ENCODE measurements at places on chromosomes 3 and 15. TPM values are rescaled to one million over a fixed set of nuclear protein-coding genes. Genes with fewer than 3 reads are reported as not detected.

GRCh38 chr15:101558221-101558941, 68.9 kb upstream of the PCSK6 start:
- H3K36me3 ChIP-seq = no peaks in the 10 kb centered on the region
- no peaks in the 10 kb centered on the region for H3K4me1 ChIP-seq
- H3K27me3 ChIP-seq = peaks cover 87% of the 10 kb centered on the region

GRCh38 chr3:36511791-36512486, 131.6 kb downstream of the STAC start:
- no peaks in the 10 kb centered on the region for H3K27me3 ChIP-seq
- H3K4me1 ChIP-seq = no peaks in the 10 kb centered on the region
- no peak overlapping the region for H3K27ac ChIP-seq
- DNase-seq = no peak
- no peak overlapping the region for H3K4me3 ChIP-seq
- H3K36me3 ChIP-seq = no peaks in the 10 kb centered on the region

DNA sequence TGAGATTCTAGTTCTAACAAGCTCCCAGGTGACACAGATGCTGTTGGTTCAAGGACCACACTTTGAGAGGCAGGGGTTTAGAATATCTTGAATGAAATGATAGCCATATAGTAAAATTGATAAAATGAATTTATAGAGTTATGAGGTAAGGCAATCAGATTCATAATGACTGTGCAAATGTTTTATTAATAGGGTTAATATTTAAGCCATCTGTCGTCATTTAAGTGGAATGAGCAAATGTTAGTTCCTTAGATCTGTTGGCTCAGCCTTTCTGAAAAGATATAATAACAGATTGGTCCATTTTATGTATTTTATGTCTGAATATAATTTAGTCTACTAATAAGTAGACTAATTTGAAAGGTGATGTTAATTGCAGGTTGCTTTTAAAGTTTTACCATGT, 12.9 kb downstream of the REC114 start:
- H3K4me3 ChIP-seq = no peak overlapping the region
- no peak for DNase-seq
- no peak overlapping the region for H3K27ac ChIP-seq

- no peaks in the 10 kb centered on the region for H3K36me3 ChIP-seq
- peaks cover 36% of the 10 kb centered on the region for H3K4me1 ChIP-seq
- no peak overlapping the region for H3K4me3 ChIP-seq
- no peak for DNase-seq
- no peak overlapping the region for H3K27ac ChIP-seq
Measured at GRCh38 chr3:193932136-193932535, 203.8 kb upstream of the HES1 start.

DNA sequence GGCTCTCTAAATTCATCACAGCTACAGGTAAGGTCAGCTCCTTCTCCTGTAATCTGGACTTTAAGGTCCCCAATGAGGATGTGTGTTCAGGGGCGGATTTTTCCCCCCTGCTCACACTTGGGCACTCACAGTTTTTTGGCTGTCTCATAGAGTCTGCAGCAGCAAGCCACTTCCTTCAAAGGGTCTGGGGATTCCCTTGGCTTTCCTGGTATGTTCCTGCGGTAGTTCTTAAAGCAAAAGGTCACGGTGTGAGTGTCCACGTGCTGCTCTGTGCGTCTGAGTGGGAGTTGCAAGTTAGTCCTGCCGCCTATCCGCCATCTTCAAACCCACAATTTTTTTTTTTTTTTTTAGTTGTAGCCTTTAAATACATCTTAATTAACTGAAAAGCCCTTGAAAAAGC, 15.4 kb upstream of the CFAP20DC start:
- DNase-seq = no peak
- H3K4me1 ChIP-seq = no peaks in the 10 kb centered on the region
- no peak overlapping the region for H3K4me3 ChIP-seq
- no peaks in the 10 kb centered on the region for H3K36me3 ChIP-seq
- no peaks in the 10 kb centered on the region for H3K27me3 ChIP-seq

DNA sequence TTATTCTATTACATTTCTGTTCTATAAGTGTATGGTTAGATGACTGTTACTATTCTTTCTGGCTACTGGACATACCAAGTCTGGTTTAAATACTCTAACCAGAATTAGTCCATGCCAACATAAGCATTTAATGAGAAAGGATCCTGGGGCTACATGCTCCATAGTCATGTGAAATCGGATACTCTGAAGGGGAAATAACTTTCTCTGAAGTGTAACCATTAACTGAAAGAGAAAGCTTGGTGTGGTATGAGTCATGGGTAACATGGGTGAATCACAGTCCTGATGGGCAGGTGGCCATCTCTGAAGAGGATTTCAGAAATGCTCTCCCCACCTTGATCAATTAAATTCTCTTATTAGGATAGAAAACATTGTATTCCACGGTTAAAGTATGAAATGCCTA, 69.4 kb downstream of the FHIT start:
- no peaks in the 10 kb centered on the region for H3K36me3 ChIP-seq
- no peak overlapping the region for H3K27ac ChIP-seq
- no peak overlapping the region for H3K4me3 ChIP-seq
- H3K4me1 ChIP-seq = no peaks in the 10 kb centered on the region

DNA sequence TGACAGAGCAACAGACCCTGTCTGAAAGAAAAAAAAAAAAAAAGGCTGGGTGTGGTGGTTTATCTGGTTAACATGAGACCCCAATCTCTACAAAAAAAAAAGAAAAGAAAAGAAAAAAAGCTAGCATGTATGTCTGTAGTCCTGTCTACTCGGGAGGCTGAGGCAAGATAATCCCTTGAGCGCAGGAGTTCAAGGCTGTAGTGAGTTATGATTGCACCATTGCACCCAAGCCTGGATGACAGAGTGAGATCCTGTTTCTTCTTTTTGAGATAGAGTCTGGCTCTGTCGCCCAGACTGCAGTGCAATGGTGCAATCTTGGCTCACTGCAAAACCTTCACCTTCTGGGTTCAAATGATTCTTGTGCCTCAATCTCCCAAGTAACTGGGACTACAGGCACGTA, 8.4 kb upstream of the DHX30 start:
- H3K27me3 ChIP-seq = no peaks in the 10 kb centered on the region
- no peak overlapping the region for H3K27ac ChIP-seq
- H3K4me1 ChIP-seq = peaks cover 4% of the 10 kb centered on the region
- DNase-seq = no peak
- no peaks in the 10 kb centered on the region for H3K36me3 ChIP-seq

GRCh38 chr15:68812069-68812468, 8.6 kb downstream of the ANP32A start:
- H3K27me3 ChIP-seq = no peaks in the 10 kb centered on the region
- peaks cover 59% of the 10 kb centered on the region for H3K36me3 ChIP-seq
- H3K27ac ChIP-seq = no peak overlapping the region
- DNase-seq = no peak
- H3K4me3 ChIP-seq = no peak overlapping the region

ACAP2 gene
- 40.6 TPM for total RNA-seq

CCDC66 gene
- 22.6 TPM for total RNA-seq

DNA sequence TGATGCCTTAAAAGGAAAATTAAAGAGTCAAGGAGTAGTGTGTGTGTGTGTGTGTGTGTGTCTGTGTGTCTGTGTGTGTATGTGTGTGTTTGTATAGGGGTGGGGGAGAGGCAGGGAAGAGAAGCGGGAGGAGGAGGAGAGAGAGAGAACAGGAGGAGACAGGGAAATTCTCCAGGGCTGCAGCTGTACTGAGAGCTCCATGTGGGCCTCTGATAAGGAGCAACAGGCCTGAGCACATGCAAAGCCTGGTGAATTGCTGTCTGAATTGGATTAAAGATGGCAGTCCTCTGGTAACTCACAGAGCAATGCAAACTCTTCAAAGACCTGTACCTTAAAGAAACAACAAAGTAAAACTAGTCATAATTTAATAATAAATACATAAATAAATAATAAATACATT, 70.6 kb downstream of the SEMA6D start:
- no peak overlapping the region for H3K27ac ChIP-seq
- H3K36me3 ChIP-seq = no peaks in the 10 kb centered on the region
- H3K4me1 ChIP-seq = no peaks in the 10 kb centered on the region
- no peak for DNase-seq
- H3K27me3 ChIP-seq = no peaks in the 10 kb centered on the region

- no peak overlapping the region for H3K27ac ChIP-seq
- H3K4me1 ChIP-seq = no peaks in the 10 kb centered on the region
- DNase-seq = no peak
- no peaks in the 10 kb centered on the region for H3K36me3 ChIP-seq
- H3K27me3 ChIP-seq = peaks cover 13% of the 10 kb centered on the region
- no peak overlapping the region for H3K4me3 ChIP-seq
Measured at GRCh38 chr15:99052205-99052604, 44.6 kb upstream of the PGPEP1L start.

DNA sequence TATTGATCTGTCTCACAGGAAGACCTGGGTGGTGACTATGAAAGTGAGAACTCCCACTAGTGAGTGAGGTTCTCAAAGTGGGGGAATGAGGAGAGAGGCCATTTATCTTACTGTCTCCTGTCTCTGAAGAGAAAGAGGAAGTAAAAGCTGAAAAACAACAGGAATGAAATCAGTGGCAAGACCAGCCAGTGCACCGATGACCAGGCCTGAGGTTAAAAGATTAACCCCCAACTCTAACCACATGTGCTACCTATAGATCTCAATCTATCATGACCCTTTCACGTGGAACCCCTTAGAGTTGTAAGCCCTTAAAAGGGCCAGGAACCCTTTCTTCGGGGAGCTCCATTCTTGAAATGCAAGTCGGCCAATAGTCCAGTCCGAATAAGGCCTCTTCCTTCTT, 239.3 kb upstream of the CNTN6 start:
- H3K27ac ChIP-seq = no peak overlapping the region
- H3K4me3 ChIP-seq = no peak overlapping the region
- no peaks in the 10 kb centered on the region for H3K27me3 ChIP-seq
- no peaks in the 10 kb centered on the region for H3K36me3 ChIP-seq
- no peak for DNase-seq
- no peaks in the 10 kb centered on the region for H3K4me1 ChIP-seq

- DNase-seq = peak; percentile 71
- H3K27ac ChIP-seq = peak overlapping the region; percentile 91
- H3K36me3 ChIP-seq = peaks cover 41% of the 10 kb centered on the region
Measured at GRCh38 chr3:23916152-23916885, 471 bp downstream of the NKIRAS1 start.

CTXND1 gene
- not detected for total RNA-seq

DNA sequence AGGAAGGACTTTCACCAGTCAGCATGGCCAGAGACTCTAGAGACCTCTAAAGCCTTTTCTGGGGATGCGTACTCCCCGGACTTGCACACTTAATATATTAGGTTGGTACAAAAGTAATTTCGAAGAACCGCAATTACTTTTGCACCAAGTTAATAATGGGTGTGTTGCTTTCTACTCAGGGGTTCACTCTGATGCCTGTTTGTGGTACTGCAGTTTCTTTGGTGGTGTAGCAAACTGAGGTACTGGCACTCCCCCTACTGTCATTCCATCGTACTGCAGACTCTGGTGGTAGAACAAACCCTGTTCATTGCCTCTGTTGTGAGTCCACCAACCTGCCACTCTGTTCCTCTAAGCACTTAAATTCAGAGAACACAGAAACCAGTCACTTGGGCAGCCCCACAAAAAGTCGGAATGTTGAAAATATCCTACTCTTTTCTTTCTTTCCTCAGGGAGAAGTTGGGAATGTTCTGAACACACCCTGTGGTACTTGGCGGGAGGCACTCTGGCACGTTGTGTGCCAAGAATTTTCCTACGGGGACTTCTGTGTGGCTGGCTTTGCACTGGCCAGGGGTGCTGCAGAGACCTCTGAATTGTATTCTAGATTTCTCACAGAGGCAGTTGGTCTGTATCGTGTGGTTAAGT, 46.3 kb downstream of the GABRG3 start:
- H3K4me1 ChIP-seq = no peaks in the 10 kb centered on the region
- peak; percentile 71 for DNase-seq
- H3K27ac ChIP-seq = no peak overlapping the region
- H3K4me3 ChIP-seq = no peak overlapping the region
- no peaks in the 10 kb centered on the region for H3K36me3 ChIP-seq

GMNC gene
- total RNA-seq = not detected

FOXB1 gene
- not detected for total RNA-seq

Measured in K562 (cell line).